ENCODE measurements at places on chromosomes 2 and 18. TPM values are rescaled to one million over a fixed set of nuclear protein-coding genes. Genes with fewer than 3 reads are reported as not detected.

DNA sequence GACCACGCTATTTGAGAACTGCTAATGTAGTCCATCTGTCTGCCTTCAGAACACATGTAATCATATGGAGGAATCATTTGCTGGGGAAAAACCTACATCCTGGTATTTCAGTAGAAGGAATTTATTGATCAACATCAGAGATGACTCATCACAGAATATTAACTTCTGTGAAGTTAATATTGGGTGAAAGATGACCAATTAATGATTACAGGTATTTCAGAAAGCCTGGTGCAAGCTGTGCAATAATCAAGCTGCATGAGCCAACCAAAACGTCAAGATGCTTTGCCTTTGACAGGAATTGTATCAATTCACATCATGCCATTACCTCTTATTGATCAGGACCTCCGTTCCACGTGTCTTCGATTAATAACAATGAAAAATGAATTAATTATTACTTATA lies 9.4 kb upstream of the SPATS2L start:
- no peak overlapping the region for H3K27ac ChIP-seq
- H3K27me3 ChIP-seq, result no peaks in the 10 kb centered on the region
- no peak overlapping the region for H3K4me3 ChIP-seq
- no peak for DNase-seq

DNA sequence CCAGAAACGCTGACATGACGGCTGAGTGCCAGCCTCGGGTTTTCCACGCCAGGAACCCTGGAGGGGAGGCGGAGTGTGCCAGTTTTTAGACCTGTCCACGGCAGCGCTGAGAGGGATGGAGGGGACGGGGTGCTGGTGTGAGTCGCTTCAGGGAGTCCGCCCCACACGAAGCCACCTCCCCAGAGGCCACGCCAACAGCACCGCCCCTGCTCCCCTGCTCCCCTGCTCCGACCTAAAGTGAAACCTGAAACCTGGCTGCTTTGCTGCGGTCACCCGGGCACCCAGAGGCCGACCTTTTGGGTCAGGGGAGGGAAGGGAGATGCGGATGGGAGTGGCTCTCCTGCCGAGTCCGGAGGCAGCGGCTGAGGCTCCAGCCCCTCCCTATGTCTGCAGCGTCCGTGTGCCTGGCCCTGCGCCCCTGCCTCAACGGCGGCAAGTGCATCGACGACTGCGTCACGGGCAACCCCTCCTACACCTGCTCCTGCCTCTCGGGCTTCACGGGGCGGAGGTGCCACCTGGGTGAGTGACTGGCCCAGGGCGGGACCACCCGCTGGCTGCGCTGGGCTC lies 38.1 kb downstream of the SNED1 start:
- H3K27ac ChIP-seq, result peak overlapping the region; percentile 33
- peaks cover 65% of the 10 kb centered on the region for H3K36me3 ChIP-seq
- peak overlapping the region; percentile 46 for H3K4me3 ChIP-seq
- H3K4me1 ChIP-seq, result peaks cover 15% of the 10 kb centered on the region
- H3K27me3 ChIP-seq, result no peaks in the 10 kb centered on the region

DNA sequence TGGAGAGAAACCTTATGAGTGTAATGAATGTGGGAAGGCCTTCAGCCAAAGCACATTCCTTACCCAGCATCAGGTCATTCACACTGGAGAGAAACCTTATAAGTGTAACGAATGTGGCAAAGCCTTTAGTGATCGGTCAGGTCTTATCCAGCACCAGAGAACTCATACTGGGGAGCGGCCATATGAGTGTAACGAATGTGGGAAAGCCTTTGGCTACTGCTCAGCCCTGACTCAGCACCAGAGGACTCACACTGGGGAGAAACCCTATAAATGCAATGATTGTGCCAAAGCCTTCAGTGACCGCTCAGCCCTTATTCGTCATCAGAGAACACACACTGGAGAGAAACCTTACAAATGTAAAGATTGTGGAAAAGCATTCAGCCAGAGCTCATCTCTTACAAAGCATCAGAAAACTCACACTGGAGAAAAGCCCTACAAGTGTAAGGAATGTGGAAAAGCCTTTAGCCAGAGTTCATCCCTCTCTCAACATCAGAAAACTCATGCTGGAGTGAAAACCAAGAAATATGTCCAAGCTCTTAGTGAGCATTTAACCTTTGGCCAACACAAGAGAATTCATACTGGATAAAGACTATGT lies 7.8 kb downstream of the ZNF892 start:
- peaks cover 42% of the 10 kb centered on the region for H3K36me3 ChIP-seq
- H3K27ac ChIP-seq, result no peak overlapping the region
- no peak overlapping the region for H3K4me3 ChIP-seq
- H3K4me1 ChIP-seq, result no peaks in the 10 kb centered on the region
- H3K27me3 ChIP-seq, result no peaks in the 10 kb centered on the region
- DNase-seq, result no peak

GRCh38 chr2:64626963-64627760 lies 26.6 kb downstream of the SERTAD2 start:
- H3K36me3 ChIP-seq, result peaks cover 3% of the 10 kb centered on the region
- no peaks in the 10 kb centered on the region for H3K4me1 ChIP-seq
- no peaks in the 10 kb centered on the region for H3K27me3 ChIP-seq
- DNase-seq, result no peak

- H3K4me1 ChIP-seq, result no peaks in the 10 kb centered on the region
- H3K4me3 ChIP-seq, result no peak overlapping the region
- H3K27me3 ChIP-seq, result no peaks in the 10 kb centered on the region
- no peak for DNase-seq
- H3K27ac ChIP-seq, result no peak overlapping the region
- H3K36me3 ChIP-seq, result no peaks in the 10 kb centered on the region
These were observed 12.7 kb downstream of the ICOS start for GRCh38 chr2:203949228-203949627.

GRCh38 chr18:32450874-32451273 lies 19.8 kb downstream of the GAREM1 start:
- H3K4me3 ChIP-seq, result no peak overlapping the region
- H3K4me1 ChIP-seq, result no peaks in the 10 kb centered on the region
- no peak overlapping the region for H3K27ac ChIP-seq
- DNase-seq, result no peak

DNA sequence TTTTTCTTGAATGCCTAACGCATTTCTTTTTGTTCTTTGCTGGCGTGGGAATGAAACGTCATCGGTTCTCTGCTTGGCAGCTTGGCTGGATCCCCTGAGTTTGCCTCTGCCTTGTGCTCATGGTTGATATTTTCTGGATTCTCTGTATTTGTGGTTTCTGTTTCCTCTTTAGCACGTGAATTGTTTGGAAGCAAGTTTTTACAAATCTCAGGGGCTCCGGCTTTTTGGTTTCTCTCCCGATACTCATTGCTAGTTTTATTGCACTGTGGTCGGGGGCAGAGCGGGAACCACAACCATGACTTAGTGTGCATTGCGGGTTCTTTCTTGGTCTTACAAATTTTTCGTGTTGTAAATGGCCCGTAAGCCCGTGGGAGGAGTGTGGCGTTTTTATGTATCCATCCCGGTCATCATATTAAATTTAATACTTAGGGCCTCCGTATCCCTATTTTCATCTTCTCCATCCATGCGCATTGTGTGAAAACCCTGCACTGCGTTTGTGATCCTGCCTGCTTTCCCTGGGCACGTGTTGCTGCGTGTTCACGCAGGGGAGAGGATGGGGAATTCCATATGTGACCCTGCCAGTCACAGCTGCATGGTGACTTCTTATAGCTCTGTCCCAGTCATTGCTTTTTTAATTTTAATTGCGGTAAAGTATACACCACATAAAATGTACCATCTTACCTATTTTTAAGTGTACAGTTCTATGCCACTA lies 9.4 kb downstream of the RAMP1 start:
- no peaks in the 10 kb centered on the region for H3K4me1 ChIP-seq
- no peak overlapping the region for H3K4me3 ChIP-seq
- H3K27me3 ChIP-seq, result no peaks in the 10 kb centered on the region
- H3K36me3 ChIP-seq, result no peaks in the 10 kb centered on the region
- no peak overlapping the region for H3K27ac ChIP-seq

DNA sequence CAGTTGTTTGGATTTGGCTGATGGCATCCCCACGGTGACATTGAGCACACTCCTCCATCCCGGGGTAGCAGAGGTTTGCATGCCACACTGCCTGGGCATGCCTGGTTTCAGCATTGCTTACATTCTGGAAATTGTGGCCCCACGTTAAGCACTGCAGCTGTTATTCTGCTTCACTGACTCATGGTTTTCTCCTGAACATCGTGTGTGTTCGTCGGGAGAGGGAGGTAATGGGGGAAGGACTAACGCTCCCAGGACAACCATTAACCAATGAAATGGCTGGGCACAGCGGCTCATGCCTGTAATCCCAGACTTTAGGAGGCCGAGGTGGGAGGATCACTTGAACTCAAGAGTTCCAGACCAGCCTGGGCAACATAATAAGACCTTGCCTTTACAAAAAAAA lies 28.2 kb upstream of the YWHAQ start:
- H3K36me3 ChIP-seq, result no peaks in the 10 kb centered on the region
- H3K27me3 ChIP-seq, result no peaks in the 10 kb centered on the region
- H3K4me1 ChIP-seq, result no peaks in the 10 kb centered on the region
- DNase-seq, result no peak

- H3K36me3 ChIP-seq, result no peaks in the 10 kb centered on the region
- peak; percentile 20 for DNase-seq
- H3K4me3 ChIP-seq, result no peak overlapping the region
- H3K27me3 ChIP-seq, result no peaks in the 10 kb centered on the region
- H3K27ac ChIP-seq, result no peak overlapping the region
These were observed 408.9 kb downstream of the RIT2 start for GRCh38 chr18:42706618-42707017.

- H3K4me3 ChIP-seq, result no peak overlapping the region
- peak overlapping the region; percentile 78 for H3K27ac ChIP-seq
These were observed 5.2 kb upstream of the DNAJB2 start for GRCh38 chr2:219273937-219274336.

RUFY4 gene
- total RNA-seq, result not detected

TRIM43 gene
- total RNA-seq, result not detected

UGT1A10 gene
- total RNA-seq, result not detected

ITPRIPL1 gene
- 1.9 TPM for total RNA-seq

FKBP7 gene
- total RNA-seq, result 10.5 TPM

PRKAG3 gene
- total RNA-seq, result not detected

Data from lower lobe of right lung (tissue), 2 donors.